Panc1 (cell line): ENCODE measurements at places on chromosomes 7 and 10. TPM values are rescaled to one million over a fixed set of nuclear protein-coding genes. Genes with fewer than 3 reads are reported as not detected.

DNA sequence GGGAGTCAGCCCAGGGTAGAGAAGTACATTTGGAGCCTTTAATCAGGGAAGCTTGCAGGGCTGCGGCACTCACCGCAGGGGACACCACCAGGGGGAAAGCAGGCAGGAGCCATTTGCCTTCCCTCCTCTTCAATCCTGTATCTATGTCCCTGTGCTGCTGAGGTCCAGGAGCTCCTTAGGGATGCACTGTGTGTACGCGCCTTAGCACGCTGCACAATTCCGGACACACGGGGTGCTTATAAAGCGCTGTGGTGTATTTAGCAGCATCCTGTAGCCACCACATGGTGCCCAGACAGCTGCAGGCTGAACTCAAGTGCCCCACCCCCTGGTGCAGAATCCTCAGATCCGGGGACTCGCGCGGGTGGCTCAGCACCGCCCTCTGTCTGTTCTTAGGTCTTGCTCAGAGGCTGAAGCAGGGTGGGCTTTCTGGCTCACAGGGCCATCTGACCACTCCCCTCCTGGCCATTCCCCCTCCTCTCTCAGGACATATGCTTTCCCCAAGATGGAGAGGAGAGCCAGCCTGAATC, 421.4 kb downstream of the SDK1 start:
- no peak overlapping the region for H3K4me3 ChIP-seq
- H3K4me1 ChIP-seq: no peaks in the 10 kb centered on the region
- H3K36me3 ChIP-seq: no peaks in the 10 kb centered on the region
- H3K27me3 ChIP-seq: no peaks in the 10 kb centered on the region
- H3K27ac ChIP-seq: peak overlapping the region; percentile 5; the same call in 1 of the 2 replicates

- no peak for DNase-seq
- H3K4me3 ChIP-seq: no peak overlapping the region
- peaks cover under 1% of the 10 kb centered on the region; the same call in 1 of the 2 replicates for H3K27me3 ChIP-seq
- no peak overlapping the region for H3K27ac ChIP-seq
- H3K36me3 ChIP-seq: no peaks in the 10 kb centered on the region
- H3K4me1 ChIP-seq: no peaks in the 10 kb centered on the region
These were observed 322.9 kb downstream of the PTEN start for GRCh38 chr10:88186335-88186734.

DNA sequence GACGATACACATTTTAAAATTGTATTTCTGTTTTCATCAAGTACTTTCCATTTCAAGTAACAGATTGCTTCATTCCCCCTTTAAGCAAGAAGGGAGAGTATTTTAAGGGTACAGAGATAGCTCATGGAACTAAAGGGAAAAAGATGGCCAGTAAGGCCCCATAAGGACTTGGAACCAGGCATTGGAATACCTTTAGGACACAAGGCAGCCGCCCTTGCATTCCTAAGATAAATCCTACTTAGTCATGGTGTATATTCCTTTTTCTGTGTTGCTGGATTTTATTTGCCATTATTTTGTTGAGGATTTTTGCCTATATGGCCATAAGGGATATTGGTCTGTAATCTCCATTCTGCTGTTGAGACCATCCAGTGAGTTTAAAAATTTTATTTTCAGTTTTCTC, 49.2 kb downstream of the BTRC start:
- no peaks in the 10 kb centered on the region for H3K36me3 ChIP-seq
- no peaks in the 10 kb centered on the region for H3K27me3 ChIP-seq

Gene MUC3A
- total RNA-seq: 24.7 TPM

Gene FBXO24
- total RNA-seq: 0.59 TPM

Gene OR2A12
- total RNA-seq: not detected
